Activated naive CD4-positive, alpha-beta T cell treated with anti-CD3 and anti-CD28 coated beads, Interleukin-2, amount 50 U/mL, for 72 hours (primary cell): ENCODE measurements at places on chromosomes 1 and 21.
A peak's percentile ranks its signal among the peaks of the same experiment; 100 is the strongest.

GRCh38 chr1:205688171-205689080 lies 8.1 kb upstream of the SLC45A3 start:
- no peak for DNase-seq

DNA sequence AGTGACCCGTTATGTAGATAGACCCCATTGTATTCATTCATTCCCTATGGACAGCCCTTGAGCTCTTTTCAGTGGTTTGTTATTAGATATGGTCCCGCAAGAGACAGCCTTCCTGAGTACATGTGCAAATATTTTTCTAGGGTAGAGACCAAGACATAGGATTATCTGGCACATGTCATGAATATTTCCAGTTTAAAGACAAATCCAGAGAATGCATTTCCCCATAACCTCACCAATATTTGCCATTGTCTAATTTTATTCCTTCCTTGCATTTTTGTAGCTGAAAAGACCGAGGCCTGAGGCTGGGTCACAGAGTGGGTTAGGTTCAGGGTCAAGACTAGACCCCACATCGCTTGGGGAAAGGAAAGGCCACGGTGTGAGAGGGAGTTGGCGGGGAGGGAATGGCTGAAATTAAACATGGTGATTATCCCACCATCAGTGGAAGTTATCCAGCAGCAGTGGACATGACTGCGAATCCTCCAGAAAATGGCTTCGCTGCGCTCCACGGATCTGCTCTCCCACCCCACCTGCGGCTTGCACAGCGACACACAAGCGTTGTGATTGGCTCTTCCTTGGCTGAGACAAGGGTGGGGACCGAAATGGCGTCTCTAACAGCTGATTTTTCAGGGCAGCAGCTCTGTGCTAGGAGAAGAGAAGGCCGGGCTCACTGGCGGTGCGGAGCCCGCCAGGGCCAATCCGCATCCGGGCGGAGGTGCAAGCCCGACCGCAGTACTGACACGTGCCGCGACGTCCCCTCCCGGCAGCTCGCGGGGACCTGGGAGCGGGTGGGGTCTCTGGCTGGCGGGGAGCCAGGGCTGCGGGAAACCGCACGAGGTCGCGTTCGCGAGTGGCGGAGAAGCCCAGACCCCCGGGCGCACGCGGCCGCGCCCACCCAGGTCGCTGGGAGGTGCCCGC lies 16.1 kb upstream of the STMN1 start:
- DNase-seq = peak; percentile 61

- DNase-seq = no peak
Observed at GRCh38 chr1:153610811-153611301, 2.1 kb downstream of the S100A16 start.

DNA sequence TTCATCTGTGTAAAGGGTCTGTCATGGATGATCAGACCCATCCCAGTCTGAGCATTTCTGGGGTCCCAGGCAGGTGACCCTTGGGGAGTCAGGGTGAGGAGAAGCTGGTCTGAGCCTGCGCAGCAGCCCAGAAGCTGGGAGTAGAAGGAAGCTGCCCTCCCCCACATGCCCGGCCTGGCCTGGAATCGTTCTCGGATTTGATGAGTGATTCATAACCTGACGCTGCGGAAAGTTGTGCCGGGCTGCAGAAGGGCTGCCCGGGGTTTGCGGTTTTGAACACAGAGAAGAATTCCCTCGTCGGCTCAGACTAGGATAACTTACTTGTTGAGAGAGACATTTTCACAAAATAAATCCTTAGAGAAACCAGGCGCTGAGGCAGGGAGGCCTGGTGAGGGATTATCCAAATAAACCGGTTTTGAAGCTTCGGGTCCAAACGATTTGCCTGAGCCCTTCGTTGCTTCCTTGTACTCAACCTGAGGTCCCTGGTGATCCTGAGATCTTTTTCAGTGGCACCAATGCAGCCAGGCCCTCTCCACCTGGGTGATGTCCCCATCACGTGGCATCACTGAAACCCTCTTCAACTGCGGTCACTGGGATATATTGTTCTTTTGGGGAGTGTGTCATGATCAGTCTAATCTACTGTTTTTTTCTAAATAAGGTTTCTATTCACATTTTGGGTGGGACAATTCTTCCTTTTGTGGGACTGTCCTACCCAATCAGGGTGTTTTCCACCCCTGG lies 29.2 kb downstream of the EPHB2 start:
- DNase-seq = no peak

DNA sequence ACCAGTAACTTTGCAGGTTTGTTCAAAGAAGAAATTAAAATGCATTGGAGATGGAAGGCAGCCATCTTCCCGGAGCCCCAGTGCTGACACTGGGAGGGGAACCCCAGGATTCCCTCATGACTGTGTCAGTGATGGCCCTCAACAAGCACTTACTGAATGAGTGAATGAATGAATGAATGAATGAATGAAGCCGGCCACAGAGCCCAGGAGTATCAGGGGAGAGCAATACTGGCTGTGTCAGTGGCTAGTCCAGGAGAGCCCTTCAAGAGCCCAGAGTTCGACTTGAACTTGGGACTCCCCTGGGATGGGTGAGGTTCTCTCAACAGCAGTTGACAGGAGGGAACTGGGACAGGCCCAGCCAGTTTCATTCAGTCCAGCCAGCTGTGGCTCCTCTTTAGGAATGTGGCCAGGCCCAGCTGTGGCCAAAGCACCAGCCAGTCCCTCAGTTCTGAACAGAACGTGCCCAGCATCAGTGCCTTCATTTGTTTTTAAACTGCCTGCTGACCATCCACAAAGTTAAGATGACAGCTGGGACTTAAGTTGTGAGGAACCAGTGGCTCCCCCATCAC lies 9.2 kb upstream of the ERG start:
- DNase-seq = no peak

GRCh38 chr1:167991546-167991945 lies 54.7 kb upstream of the MPC2 start:
- no peak for DNase-seq

DNA sequence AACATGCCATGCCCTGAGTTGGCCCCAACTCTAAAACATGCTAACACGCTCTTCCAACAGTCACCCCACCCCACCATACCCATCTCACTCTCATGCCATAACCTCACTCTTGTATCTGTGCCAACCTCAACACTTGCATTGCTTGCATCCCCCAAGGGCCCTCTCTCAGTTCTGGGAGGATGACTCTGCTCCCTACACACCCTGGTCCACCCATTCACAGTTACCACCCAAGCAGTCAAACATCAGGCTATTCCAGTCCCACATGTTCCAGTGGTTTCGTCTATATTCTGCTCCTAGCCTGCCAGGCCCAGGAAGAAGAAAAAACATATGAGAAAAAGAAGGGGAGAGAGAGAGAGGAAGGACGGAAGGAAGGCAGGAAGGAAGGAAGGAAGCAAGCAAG lies 31.0 kb downstream of the GBP6 start:
- DNase-seq = no peak

DNA sequence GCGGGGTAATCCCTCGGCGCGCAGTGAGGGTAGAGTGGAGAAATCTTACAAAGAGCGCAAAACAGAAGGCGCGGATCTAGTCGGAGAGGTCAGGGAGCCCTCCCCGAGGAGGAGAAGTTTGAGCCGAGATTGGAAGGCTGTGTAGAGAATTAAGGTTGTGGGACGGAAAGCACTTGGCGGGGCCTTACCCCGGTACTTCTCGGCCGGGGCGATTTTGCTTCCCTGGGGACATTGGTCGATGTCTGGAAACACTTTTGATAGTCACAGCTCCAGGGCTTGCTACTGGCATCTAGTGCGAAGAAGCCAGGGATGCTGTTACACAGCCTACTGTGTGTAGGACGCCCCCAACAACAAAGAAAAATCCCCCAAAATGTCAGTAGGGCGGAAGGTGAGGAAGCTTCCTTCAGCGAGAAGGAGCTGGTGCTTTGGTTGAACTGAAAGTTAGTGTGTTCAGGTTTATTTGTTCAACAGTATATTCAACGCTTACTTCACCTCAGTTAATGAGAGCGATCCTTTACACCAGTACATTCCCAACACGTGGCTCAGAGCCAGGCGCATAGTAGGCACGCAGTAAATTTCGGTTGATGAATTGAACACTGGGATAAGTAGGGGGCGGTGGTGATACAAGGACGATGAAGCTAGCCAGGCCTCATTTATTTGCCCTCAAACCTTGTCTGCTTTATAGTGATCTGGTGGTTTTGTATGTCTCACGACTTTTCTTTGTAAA lies 807 bp downstream of the CEP85 start:
- no peak for DNase-seq

DNA sequence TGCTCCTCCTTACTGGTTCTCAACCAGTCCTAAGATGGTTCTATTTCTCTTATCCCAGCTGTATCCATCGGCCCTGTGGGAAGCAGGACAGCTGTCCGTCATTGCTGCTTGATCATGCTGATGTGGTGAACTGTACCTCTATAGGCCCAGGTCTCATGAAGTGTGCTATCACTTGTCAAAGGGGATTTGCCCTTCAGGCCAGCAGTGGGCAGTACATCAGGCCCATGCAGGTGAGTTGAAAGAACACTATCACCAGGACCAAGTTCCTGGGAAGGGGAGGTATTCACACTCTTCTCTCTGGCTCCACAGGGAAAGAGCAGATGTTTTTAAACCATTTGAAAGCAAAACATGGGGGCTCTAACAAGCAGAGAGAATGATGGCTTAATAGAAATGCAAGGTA lies 302.6 kb downstream of the PAPPA2 start:
- DNase-seq = no peak

GRCh38 chr1:183734543-183735036 lies 70.3 kb upstream of the RGL1 start:
- DNase-seq = no peak

DNA sequence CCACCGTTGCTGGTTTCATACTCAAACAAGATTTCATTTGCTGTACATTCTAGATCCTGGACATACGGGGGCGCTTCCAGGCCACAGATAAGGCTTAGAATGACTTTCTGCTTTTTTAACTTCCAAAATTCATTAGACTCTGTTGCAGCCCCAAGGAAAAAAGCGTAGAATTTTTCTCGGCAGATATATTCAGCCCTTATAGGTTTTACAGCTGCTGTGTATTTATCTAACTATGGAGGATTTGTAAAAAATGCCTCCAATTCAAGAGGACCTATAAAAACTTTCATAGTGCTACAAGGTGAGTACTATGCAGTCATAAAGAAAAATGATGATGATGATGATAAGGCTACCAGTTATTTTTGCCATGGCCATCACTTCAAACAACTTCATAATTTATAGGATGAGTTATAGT lies 51.6 kb downstream of the SLC30A10 start:
- no peak for DNase-seq

DNA sequence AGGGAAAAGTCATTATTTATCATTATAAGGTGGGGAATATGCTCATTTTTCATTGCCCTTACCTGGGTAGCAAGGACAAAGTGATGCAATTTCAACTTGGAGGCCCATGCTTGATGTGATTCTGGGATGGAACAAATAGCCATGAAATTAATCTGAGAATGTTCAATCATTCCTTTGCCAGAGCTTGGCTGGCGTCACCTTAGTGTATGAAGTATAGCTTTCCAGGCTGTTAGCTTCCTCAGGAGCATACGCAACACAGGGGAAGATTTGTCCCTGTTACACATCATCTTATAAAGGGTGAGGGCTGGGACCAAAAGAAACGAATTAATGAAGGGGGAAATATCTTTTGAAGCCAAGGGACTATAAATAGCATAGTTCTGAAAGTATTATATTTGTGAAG lies 91.4 kb upstream of the DEPDC1 start:
- DNase-seq = no peak

- no peak for DNase-seq
Observed at GRCh38 chr1:78075621-78076020, 29.9 kb downstream of the GIPC2 start.

GRCh38 chr1:228405200-228405978 lies 1.2 kb downstream of the TRIM11 start:
- DNase-seq = no peak

DNA sequence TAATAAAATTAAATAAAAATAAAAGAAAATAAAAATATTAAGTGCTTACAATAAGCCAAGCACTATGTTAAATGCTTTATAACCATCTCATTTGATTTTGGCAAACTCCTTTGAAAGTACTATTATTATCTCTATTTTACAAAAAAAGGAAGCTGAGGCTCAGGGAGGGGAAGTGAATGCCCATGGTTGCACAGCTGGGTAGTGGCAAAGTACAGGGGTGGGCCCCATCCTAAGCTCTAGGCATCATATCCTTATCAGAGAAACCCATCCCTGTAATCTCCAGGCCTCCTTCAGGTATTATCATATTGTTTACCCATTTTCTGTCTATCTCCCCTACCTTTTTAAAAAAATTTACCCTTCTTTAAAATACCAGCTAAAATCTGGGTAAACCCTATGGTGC lies 2.3 kb upstream of the MED18 start:
- DNase-seq = no peak

- no peak for DNase-seq
Observed at GRCh38 chr1:247542811-247543210, 6.1 kb upstream of the GCSAML start.

GRCh38 chr1:193325771-193326170 lies 139.4 kb upstream of the B3GALT2 start:
- DNase-seq = no peak

GRCh38 chr1:227793948-227794816 lies 21.3 kb upstream of the PRSS38 start:
- no peak for DNase-seq

DNA sequence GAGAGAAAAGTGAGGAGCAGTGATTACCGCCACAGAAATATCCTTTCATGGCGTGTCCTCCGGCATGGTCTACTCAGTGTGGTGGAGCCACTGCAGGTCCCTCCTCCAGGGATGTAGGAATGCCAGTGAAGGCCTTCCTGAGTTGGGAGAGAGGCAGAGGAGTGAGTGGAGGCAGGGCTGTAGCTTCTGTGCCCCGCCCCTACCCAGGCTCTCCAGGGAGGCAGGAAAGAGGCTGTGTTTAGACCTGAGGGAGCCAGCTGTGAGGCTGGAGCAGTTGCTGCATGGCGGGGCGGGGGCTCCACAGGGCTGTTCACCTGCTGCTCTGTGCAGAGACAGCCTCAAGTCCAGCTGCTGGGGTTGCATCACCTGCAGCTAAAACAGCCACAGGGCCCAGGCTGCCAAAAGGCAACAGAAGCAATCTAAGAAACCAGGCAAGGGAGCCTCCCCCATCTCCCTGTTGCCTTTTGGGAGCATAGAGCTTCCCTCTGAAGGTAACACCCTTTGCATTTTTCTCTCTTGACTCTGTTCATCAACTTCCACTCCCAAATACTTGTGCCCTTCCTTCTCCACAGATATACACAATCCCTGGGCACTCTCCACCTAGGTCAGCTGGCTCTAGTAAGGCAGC lies 801 bp upstream of the ANXA9 start:
- no peak for DNase-seq

DNA sequence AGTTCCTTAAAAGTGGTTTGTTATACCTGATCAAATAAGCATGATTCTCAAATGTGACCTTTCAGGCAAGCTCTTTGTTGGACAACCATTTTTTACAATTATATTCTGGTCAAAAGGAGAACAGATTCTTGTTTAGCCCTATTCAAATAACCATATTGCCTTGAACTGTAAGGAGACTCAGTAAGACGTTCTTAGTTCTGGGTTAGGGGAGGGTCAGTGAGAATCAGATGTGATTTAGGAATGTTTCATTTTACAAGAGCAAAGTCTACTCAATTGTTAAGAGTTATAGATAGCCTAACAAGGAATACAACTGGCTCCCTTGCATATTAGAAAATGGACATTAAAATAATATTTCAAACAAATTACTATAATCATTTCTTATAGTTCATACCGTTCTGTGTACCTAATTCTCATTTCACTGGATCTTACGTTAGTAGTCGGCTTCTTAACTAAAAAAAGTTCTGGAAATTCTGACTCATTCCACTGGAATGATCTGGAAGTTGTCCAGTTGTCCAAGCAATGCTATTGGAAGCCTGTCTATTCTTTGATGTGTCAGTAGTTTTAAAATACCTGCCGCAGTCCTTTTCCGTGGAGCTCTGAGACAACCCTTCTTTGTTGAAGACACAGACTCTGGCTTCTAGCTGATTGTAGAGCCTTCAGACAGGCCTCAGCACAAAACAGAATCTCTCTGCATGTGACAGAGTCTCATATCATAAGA lies 88.8 kb downstream of the MAST2 start:
- DNase-seq = no peak
